ENCODE measurements at places on chromosomes 2 and 18.

- no peak for DNase-seq
Measured at GRCh38 chr2:51997571-51997970, 965.6 kb upstream of the NRXN1 start.

DNA sequence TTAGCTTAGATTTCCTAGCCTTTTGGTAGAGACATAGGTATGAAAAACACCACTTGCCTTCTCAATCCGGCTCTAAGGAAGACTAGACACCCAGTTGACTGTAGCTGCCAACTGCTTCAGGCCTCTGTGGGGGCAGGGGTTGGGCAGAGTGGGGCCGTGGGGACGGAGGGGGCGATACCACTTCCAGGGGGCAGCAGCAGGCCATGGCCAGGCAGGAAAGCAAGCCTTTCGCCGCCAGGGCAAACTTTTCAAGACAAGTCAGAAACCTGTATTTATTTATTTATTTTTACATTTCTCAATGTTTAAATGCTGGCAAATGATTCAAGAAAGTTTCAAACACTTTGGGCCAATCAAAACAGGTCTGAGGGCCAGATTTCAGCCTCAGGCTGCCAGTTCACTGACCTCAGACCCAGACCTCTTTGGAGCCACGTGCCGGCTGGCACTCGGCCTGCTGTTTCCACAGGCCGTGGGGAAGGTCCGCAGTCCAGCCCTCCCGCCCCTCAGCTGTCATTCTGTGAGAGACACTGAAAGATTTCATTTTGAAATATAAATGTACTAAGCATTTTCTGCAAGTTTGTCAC, 63.8 kb downstream of the MEX3C start:
- DNase-seq = no peak

- no peak for DNase-seq
Measured at GRCh38 chr18:2510416-2510815, 60.9 kb downstream of the METTL4 start.

GRCh38 chr2:62660582-62661262, 44.8 kb upstream of the EHBP1 start:
- no peak for DNase-seq

- DNase-seq = no peak
Measured at GRCh38 chr18:40292985-40293710, 1661.9 kb upstream of the PIK3C3 start.

- no peak for DNase-seq
Measured at GRCh38 chr2:101124643-101125366, 26.4 kb downstream of the TBC1D8 start.

DNA sequence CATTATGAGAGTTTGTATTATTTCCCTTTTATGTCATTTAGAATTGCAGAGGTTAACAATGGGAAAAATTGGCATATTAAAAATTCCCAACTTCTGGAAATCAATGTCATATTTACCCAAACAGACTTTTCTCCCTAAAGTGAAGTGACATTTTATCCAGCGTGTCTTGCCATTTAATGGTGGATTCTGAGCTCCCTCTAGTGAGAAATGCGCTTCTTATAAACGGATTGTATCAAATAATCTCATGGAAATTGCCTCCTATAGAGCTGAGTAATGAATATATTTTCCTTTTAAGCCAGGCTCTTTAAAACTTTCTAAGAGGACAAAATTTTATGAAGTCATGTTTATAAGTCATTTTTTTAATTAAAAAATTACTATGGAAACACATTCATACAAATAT, 5.7 kb upstream of the GCFC2 start:
- no peak for DNase-seq

GRCh38 chr2:231604101-231604684, 11.5 kb downstream of the TEX44 start:
- DNase-seq = no peak

DNA sequence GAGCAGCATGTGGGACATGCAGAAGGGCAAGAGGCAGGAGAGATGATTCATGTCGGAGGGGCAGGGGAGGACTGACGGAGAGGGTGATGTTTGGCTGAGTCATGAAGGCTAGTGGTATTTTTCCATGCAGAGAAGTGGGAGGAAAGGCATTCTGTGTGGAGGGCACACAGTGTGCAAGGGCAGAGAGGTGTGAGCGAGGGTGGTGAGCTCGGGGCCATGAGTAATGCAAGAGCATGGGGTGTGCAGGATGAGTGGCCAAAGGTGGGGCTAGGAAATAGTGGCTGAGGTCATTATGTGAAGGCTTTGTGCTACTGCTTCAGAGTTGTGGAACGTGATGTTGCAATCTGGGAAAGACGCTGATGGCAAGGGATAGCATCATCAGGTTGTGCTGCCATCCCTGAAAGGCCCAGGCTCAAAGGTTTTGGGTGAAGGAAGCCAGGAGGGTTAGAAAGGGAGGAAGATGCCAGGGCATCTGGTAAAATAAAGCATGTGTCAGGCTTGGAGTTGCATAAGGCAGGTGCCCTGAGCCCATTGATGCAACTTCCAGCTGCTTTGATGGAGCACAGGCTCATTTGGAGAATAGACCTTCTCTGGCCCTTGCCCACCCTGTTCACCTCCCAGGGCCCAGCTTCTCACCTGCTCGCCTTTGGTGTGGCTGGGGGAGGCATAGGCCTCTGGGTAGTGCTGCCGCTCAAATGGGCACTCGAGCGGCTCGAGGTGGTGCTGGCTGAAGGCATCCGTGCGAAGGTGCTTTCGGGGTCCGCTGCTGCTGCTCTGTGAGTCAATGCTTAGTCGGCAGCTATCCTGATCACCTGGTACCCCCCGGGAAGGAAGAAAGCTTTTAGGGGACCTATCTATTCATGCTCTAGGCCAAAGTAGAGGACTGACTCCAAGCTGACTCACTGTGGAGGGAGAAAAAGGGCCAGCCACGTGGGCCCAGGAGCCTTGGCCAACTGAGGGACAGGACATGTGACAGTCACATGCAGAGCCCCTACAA, 37.5 kb downstream of the PAX8 start:
- no peak for DNase-seq

DNA sequence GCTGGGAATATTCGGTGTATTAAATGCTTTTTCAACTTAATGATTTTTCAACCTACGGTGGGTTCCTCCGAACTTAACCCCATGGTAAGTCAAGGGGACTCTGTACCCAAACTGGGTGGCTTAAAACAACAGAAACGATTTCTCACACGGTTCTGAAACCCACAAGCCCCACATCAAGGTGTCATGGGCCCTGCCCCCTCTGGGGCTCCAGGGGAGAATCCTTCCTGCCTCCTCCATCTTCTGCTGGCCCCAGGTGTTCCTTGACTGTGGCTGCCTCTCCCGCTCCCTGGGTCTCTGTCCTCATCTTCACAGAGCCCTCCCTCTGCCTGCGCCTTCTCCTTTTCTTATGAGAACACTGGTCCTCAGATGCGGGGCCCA, 301.3 kb upstream of the SALL3 start:
- no peak for DNase-seq

DNA sequence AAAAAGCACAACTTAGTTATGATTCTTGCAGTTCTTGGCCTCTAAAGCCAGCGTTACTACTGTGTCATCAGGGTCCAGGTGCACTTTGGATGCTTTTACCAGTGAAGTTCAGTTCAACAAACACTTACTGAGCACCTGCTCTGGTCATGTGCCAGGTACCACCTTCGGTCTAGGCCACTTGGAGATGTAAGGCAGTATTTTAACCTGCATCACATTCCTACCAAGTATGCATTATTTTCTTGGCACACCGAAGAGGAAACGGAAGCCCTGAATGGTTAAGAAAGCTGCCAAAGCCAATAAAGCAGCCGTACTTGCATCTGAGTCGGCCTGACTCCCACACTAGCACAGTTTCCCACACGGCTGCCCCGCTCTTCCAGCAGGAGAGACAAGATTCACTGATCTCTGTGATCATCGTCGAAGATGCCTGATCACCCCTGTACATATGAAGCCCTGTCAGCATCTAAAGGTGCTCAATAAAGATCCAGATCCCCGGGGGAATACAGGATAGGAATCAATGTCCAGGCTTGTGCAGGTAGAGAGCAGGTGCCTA, 427.1 kb downstream of the EIPR1 start:
- DNase-seq = no peak

DNA sequence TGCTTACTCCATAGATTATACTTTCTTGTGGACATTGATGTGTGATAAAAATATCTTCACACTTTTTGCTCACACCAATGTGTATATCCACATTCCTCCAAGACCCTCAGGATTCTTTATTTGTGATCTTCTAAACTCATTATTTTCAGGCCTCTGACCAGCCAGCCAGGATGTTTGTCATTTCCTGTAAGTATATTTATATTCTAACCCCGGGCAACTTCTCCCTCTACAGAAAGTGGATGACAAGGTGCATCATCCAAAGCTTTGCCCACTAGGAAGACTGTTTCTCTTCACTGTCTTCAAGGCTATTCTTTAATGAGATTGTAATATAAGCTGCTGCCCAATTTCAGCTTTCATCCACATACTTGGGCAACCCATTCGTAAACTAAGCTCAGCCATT, 3.6 kb upstream of the CWC22 start:
- DNase-seq = no peak

All from activated naive CD8-positive, alpha-beta T cell treated with anti-CD3 and anti-CD28 coated beads, Interleukin-2, amount 10 ng/mL, durations not matched to agents 7 days and 5 days (primary cell).